Stimulated activated CD8-positive, alpha-beta memory T cell treated with anti-CD3 and anti-CD28 coated beads, Interleukin-7, amount 100 ng/mL, for 24 hours (primary cell): ENCODE measurements at places on chromosomes 7 and 10.

- DNase-seq, result no peak
Measured at GRCh38 chr7:98730326-98730725, 113.2 kb downstream of the NPTX2 start.

DNA sequence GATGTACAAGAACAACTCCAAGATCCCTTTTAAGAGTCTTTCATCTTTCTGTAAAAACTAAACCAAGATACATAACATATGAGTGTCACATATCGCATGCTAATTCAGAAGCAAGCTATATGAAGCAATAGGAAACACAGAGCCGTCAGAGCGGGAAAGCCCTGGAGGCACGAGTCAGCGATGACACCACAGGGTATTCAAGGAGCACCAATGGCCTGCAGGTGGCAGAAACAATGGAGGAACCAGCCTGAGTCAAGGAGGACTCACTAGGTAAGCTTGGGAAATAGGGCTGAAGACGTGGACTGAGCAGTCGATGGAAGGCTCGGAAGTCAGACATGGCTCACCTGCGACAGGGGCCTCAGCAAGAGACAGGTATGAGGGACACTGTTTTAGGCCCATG is 214.4 kb downstream of the FAM107B start:
- DNase-seq, result peak; percentile 56

DNA sequence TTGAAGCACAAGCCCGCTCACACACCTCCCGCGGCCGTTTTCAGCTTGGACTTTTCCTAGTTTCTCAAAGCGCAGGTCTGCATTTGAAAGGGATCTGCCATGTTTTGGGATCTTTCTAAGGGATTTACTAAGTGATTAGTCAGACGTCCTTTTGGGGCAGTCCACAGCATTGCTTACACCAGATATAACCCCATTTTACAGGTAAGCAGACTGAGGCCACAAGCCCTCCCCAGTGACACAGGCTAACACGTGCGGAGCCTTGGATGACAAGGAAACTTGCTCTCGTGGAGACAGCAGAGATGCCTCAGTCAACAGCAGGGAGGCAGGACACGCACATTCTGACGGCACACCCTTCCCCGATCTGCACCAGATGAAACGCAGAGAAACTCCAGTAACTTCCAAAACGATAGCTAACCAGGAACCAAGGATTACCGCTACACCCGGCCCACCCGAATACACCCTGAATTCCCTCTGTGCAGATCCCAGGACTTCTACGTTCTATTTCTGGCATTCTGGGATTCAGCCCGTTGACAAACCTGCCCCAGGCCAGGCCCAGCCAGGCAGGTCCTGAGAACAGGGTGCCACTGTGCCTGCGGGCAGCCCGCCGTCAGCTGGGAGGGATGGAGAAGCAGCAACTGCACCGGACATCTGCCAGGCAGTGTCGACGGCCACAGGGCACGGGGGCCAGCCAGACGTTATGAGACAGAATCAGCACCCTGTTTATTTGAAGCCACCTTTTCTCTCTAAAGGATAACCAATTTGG is 27.9 kb downstream of the FOXL3 start:
- DNase-seq, result no peak

DNA sequence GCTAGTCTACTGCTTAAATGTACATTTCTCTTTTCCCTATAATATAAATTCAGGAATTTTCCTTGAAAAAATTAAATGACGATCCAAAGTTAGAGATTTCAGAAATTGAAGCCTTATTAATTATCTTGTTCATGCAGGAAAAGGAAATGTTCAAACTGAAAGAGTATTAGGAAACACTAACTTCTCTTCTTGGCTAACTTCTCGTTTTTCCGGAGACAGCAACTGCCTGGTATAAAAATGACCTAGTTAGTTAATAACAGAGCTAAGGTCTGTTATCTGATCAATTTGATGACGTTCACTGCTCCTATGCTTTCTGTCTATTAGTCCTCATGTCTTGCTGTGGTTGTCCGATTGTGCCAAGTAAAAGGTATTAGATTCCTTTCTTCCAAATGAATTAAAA is 212.5 kb downstream of the DGKB start:
- DNase-seq, result no peak

- no peak for DNase-seq
Measured at GRCh38 chr10:11678074-11678793, 63.9 kb upstream of the ECHDC3 start.

- no peak for DNase-seq
Measured at GRCh38 chr7:33810356-33810755, 95.0 kb upstream of the BMPER start.

DNA sequence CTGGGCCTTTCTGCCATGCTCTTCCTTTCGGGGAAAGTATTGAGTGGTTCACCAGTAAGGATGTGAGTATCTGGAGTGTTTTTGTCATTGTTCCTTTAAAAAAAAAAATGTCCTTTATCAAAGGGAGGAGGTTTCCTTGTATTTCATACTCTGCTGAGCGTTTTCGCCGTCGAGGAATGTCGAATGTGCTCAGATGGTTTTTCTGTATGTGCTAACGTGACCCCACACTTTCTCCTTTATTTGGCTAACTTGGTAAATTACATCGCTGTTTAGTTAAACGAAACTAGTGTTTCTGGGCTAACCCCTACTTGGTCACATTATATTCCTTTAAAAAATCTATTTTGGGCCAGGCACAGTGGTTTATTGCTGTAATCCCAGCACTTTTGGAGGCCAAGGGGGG is 45.9 kb downstream of the INPP5A start:
- DNase-seq, result no peak

- DNase-seq, result no peak
Measured at GRCh38 chr10:63323701-63324494, 141.9 kb downstream of the JMJD1C start.

DNA sequence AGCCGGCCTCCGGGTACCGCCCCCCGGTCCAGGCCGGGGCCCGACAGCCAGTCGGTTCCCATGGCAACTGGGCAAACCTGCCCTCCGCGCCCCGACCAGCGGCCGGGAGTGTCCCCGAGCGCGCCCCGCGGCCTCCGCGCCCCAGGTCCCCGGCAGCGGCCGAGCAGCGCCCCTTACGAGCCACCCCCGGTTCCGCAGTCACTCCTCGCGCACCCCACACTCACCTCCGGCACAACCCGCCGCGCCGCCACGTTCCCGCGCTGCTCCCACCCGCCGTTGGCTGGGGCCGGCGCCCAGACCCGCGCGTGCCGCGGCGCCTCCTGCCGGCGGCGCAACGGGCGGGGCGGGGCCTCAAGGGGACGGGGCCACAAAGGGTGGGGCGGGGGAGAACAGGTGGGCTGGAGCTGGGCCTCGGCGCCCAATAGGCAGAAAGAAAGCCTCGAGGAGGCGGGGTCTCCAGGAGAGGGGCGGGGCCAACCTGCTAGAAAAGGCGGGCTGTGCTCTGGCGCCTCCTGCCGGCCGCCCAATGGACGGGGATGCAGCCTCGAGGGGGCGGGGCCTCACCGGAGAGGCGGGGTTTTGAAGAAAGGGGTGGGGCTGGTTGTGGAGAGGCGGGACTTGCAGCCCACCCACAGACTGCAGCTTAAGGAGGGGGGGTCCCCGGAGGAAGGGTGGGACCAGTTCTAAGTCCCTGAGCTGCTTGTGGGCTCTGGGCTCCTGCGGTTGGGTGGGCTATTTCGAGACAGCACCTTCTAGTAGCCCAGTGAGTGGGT is at the start of gene RADIL:
RADIL (minus strand) TSS at position 345 of the 773 bp plus-strand sequence. CDS start 5,577 bp downstream, outside the sequence.
- peak; percentile 82 for DNase-seq

DNA sequence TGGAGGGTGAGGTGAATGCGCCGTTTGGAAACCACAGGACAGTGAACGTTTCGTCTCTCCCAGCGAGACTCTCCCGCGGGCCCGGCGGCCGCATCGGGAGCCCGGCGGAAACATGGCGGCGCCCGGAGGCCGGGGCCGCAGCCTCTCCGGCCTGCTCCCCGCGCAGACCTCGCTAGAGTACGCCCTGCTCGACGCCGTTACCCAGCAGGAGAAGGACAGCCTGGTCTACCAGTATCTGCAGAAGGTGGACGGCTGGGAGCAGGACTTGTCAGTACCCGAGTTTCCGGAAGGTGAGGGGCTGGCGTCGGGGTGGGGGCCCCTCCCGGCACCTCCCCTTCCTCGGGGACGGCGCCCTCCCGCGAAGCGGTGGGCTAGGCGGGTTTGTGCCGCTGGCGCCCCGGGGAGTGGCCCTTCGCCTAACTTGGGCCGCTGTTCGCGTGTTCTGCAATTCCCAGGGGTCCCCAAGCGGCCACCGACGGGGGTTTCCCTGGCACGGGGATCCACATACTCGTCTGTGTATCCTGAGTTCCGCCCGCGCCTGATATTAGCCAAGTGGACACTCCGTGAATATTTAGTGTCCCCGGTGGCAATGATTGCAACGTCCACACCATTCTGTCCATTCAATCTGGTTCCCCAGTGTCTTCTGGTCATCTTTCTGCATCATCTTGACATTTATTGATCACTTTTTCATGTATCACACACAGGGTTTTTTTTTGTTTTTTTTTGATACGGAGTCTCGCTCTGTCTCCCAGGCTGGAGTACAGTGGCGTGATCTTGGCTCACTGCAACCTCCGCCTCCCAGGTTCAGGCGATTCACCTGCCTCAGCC is 514 bp downstream of the NHLRC2 start:
- peak; percentile 17 for DNase-seq

DNA sequence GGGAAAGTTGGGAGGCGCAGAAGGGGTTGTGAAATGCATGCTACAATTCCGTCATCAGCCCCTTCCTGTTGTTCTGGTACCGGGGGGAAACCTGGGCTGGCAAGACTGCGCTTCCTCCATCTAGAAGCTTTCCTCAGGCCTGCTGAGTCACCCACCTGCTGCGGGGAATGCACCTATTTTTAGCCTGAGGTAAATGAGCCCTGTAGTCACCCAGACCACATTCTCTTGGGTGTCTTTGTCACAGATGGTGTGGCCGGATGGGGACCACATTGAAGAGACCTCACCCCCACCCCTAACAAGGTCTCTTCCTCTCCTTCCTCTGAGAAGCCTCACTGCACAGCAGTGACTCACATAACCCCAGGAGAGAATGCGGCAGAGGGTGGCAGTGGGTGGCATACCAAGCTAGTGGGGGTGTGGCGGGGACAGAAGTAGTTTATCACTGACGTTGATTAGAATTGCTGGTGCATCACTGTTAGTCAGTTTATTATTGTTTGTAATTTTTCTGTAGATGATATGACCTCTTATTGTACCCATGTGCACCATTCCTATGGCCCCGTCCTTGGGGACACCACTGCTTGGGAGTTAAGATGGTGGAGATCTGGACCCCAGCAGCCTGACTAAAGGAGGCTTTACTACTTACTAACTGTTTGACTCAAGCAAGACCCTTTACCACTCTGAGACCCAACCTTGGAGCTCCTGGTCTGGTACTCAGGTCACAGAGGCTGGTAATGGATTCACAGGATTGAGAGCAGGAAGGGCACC is 83.0 kb upstream of the DUSP5 start:
- peak; percentile 74 for DNase-seq

GRCh38 chr7:111840528-111840927 is 278.2 kb upstream of the IMMP2L start:
- DNase-seq, result no peak

DNA sequence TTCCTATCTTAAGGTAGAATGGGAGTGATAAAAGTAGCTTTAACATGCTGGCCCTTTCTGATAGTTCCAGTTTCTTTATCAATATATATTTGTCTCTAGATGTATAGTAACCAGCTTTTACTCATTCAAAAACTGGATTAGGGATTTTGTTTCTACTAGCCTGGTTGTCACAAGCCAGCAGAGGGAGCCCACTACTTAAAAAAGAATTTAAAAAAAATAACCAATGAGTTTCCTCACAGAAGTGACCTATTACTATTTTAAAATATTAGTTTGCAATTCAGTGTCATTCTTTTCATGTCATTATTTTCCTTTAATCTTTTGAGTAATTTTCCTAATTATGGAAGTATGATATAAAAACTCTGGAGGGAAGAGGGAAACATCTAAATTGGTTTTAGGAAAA is 142.1 kb downstream of the PHTF2 start:
- no peak for DNase-seq

DNA sequence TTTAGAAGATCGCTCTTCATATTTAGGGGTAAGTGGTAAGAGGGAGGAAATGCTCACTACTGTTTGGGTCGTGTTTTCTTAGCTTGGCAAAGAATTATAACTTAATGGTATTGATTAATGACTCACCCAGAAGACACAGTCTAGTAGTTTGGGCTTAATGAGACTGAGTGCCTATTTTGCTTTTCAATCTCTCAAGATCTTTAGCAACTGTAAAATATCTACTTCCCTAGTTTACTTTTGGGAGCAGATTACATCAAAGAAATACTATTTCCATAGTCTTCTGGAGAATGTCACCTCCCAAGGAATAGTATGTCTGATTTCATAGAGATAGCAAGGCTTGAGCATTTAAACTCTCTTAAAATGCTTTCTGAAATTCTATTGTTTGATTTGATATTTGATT is 100.5 kb upstream of the SLC25A13 start:
- DNase-seq, result no peak

- DNase-seq, result no peak
Measured at GRCh38 chr10:23643111-23643780, 204.4 kb downstream of the OTUD1 start.

GRCh38 chr10:101066146-101066895 is 4.5 kb downstream of the KAZALD1 start:
- no peak for DNase-seq

DNA sequence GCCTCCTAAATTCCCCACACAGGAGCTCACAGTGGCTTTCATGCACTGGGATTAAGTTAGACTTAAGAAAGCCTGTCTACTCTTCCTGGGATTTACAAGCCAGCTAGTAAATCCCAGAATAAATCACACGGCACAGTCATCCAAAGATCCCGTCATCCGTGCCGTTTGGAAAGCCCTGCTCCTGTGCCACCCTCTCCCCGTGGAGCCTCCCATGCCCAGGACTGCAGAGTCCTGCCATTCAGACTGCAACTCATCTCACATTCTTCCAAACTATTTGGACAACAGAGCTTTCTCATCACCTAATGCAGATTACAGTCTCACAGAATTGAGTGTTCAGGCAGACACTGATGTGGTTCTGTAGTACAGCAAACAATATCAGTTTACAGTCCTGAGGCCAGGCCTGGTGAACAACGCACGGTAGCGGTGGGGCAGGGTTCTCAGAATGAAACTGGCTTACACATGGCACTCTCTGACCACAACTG is 166.5 kb downstream of the EGFR start:
- no peak for DNase-seq

DNA sequence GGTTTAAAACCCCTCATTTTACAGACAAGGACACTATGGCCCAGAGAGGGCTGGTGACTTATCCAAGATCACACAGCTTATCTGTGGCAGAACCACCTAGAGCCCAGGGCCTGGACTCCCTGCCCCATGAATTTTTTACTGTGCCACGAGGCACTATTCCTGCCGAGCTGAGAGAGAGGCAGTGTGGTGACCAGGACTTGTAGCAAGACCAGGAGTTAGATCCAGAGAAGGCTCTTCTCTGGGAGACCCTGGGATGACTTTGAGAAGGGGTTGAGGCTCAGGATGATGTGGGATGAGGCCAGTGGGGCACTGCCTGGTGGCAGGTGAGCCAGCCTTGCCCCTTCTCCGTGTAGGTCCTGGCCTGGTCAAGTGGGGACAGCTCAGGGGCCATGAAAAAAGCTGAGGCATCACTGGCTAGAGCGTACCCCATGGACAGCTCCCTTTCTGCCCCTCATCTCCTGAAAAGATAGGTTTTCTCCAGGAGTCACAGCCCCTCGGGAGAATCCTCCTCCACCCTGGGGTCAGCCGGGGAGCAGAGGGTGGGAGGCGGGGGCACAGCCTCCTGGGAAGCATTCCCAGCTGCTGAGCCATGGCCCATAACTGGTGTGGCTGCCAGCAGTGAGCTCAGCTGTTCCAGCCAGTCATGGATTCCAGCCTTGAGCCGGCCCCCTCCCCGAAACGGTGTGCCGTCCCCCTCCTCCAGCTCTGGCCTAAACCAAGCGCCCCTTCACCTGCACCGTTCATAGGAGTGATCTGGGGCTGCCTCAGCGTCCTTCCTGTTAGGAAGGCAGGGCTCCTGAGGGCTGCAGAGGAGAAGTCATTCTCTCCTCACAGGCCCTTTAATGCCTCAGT is 5.8 kb downstream of the FLNC start:
- DNase-seq, result no peak

GRCh38 chr10:112289373-112290053 is 6.3 kb downstream of the TECTB start:
- no peak for DNase-seq
